CD4-positive, alpha-beta T cell treated with Interleukin-6 at 100 ng/mL for 8 hours (primary cell): ENCODE measurements at places on chromosomes 4 and X.

GRCh38 chr4:168164915-168165548 is 72.7 kb downstream of the ANXA10 start:
- DNase-seq = no peak

DNA sequence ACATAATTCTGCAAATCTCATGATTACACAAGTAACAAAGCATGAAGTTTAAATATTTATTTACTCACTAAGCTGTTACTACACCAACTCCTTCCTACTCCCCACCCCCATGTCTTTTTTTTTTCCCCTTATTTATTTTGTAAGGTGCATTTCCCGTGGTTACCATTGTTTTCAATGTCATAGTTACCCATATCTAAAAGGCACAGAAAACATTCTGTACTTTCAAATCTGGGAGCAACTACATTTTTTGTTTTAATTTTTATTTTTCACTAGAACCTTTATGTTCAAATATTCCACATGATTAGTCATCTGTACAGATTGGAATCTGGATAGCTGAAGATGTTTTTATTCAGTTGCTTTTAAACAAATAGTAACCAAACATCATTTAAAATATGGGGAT is 62.8 kb downstream of the PPP3CA start:
- DNase-seq = no peak

DNA sequence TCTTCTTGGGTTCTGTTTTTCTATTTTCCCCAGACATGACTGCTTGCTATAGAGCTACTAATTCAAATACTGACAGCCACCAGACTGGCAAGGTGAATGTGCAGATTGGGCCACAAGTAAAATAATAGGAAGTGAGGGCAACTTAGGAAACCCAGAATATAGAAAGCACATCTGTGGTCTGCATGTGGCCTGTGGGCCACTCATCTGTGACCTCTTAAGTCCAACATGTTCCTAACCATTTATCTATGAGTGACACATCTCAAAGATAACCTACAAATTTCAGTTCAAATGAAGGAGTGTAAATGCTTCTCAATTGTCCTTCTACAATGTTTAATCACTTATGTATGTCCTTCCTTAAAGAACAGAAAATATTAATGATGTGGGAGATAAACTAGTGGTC is 128.9 kb downstream of the REELD1 start:
- no peak for DNase-seq

- DNase-seq = no peak
These were observed 13.6 kb upstream of the GPR174 start for GRCh38 chrX:79130857-79131256.

DNA sequence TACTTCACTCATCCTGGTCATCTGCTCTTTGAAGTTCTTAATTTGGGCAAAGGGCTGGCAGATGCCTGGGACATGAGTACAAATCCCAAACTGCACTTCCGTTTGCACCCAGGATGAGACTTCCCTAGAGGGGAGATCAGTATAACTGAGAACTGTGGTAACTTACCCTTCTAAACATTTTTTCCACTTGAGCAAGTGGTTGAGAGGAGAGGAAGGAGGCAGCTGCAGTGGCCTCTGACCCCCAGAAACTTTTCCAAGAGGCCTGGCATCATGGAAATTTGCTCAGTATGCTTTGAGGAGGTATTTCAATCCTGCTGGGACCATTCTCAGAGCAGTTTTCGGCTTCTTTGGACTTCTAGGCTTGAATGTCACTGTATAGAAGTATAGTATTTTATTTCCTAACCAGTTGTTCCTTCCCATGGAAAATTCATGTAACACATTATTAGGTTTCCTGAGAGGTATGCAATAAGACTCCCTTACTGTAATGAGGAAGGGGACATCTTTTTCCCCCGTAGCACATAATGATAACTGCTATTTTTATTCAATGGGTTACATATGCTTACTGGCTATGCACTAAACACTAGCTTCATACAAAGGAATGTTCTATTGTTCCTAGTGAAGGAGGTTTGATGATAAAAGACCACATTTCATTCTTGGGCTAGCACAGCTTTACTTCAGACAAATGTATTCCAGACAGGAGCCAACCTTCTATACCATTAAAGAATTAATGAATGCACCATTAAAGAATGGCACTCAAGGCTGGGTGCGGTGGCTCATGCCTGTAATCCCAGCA is 129.3 kb downstream of the SHROOM3 start:
- DNase-seq = no peak

GRCh38 chr4:60201052-60201673 is 999.0 kb upstream of the ADGRL3 start:
- no peak for DNase-seq

DNA sequence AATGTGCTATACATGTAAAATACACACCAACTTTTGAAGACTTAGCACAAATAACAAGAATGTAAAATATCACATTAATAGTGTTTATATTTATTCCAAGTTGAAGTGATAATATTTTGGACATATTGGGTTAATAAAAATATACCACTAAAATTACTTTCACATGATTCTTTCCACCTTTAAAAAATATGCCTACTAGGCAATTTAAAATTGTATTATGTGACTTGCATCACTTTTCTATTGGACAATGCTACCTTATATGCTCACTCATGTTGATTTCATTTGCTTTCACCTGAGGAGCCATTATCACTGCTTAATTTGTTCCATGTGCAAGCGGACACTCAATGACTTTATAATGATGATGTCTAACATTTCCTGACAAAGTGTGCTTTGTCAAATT is 3.4 kb upstream of the PACRGL start:
- no peak for DNase-seq

- peak; percentile 25 for DNase-seq
These were observed 106.8 kb upstream of the NKX1-1 start for GRCh38 chr4:1512738-1513660.

- no peak for DNase-seq
These were observed 139.4 kb downstream of the EVC2 start for GRCh38 chr4:5568931-5569330.

GRCh38 chr4:123398853-123399626 is 2.4 kb downstream of the SPRY1 start:
- DNase-seq = peak; percentile 10

- no peak for DNase-seq
These were observed 1.3 kb downstream of the BGN start for GRCh38 chrX:153495903-153496589.

DNA sequence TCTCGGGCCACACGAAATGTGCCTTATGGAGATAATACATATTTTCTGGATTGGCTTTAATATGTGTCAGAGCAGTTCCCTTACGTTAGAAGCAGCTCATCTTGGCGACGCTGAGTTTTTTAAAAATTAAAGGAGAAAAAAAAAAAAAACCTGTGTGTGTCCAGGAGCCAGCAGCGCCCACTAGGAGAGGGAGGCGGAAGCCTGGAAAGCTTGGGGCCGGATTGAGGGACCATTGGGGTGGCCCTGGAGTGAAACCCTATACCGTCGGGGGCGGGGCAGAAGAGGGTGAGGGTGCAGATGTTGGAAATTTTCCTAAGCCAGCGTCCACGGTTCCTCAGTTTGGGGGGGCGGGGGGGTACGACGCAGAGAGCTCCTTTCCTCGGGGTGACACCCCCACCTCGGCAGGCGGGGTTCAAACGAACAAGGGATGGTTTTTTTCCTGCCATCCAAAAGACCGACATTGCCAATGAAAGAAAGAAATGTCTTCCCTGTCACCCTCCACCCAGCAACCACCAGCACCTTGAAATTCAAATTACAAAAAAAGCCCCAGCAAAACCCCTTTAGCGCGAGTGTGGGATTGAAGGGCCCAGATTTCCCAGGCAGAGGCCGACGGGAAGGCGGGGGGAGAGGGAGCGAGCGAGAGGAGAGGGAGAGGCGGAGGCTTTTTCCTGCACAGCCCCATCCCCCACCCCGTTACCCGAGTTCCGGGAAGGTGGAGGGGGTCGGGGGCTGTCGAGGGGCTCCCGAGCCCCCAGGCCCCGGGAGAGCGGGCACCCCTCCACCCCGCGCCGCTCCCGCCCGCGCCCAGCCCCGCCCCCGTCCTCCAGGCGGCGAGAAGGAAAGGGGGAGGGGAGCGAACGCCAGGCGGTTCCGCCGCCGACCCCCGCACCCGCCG is 859 bp downstream of the SMARCA1 start:
- DNase-seq = no peak
